Effector memory CD4-positive, alpha-beta T cell (primary cell): ENCODE measurements at places on chromosomes 12 and 14.

DNA sequence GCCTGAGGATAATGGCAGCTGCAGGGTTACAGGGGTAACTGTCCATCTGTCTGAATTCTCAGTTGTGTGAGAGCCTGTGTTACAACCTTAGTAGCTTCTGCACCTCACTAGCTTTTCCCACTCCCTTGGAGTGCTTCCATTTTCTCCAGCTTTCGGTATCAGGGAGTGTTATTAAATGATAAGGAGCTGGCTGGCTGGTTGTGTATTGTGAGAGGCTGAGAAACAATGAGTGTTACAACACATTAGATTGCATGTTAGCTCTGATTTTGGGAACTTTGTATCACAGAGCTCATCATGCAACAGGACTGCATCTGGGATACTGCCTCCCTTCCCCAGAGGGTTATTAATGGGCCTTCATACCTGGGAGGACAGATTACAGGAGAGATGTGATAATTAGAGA lies 723.7 kb downstream of the DIO2 start:
- no peak for DNase-seq

GRCh38 chr14:68232300-68233055 lies 412.9 kb downstream of the RAD51B start:
- no peak for DNase-seq

- DNase-seq = no peak
These were observed 20.5 kb downstream of the BRAP start for GRCh38 chr12:111664961-111665865.

GRCh38 chr12:109740694-109741245 lies 27.1 kb downstream of the FAM222A start:
- no peak for DNase-seq

DNA sequence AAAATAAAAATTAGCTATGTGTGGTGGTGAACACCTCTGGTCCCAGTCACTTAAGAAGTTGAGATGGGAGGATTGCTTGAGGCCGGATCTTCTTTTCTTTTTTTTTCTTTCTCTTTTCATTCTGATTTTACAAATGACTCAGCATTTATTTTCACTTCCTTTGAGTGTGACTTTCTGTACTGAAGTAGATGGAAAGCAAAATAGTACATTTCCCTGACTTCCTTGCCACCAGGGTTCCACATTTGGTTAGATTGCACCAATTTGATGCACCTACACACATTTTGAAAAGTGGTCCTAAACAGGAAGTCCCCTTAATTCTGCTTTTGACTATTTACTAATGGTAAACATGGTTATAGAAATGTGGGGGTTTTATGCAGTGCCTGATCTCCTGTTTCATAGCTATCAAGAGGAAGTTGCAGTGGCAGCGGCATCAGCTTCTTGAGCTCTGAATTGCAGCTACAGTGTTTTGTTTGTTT lies 13.0 kb upstream of the LEMD3 start:
- no peak for DNase-seq

GRCh38 chr14:90330203-90331196 lies 1.2 kb downstream of the NRDE2 start:
- no peak for DNase-seq

DNA sequence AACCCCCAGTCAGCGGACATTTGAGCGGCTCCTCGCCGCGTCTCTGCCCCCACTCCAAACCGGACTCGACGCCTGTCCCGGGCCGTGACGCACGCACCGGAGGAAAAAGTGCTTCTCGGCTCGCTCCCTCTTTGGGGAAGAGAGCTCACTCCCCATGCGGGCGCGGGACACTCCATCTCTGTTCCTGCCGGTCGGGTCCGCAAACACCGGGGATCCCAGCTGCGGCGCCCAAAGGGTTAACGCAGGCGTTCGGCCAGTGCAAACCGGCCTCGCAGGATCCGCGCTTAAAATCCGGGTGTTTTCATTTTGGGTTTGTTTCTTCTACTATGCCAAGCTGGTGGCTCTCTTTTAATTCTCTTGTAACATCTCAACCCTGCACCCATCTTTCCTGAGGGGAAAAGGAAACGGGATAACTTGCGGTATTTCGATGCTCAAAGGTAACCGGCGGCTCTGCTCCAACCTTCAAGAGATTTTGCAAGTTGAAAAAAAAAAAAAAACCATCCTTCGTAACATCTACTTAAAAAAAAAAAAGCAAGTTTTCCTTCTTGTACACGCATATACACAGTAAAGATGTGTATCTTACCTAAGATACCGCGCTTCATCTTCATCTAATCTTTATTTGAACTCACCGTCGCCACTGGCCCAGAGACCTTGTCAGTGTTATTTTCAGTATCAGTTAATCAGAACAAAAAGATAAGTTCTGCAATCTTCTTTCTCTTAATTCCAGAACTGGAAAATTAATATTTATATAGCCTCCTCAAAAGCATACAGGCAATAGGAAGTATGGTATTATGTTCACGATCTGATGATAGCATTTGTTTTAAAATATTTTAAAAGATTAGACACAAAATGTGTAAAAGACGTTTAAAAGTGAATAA lies 1.6 kb upstream of the ATP2B1 start:
- DNase-seq = no peak

DNA sequence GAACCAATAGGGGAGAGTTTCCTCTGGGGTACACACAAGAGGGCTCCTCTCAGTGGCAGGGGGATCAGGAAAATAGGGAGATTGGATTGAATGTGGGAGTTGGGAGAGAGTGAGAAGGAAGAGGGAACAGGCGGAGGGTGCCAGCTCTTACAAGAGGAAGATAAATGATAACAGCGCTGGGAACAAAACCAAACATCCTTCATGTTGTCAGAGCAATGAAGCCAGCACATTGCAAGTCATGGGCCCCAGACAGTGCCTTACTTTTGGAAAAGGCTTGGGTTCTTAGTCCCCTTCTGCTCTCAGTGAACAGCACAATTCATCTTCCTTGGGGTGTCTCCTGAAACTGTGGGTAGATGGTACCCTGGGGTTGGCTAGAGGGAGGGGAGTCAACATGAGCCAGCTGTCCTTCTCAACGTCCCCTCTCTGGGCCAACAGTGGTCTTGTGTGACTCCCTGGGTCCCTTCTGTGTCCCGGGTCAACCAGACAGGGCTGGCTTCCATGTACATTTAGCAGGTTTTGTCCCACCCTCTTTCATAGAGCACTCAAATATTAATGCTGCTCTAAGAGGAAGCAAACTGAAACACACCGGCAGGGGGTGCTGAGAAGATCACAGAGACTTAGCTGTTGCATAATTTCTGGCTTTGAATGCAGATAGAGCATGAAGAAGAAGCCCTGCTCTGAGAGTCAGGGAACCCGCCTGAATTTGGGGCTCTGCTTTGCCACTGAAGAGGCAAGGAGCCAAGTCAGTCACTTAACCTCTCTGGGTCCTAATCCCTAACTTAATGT lies 138.5 kb downstream of the ESRRB start:
- no peak for DNase-seq

- no peak for DNase-seq
These were observed 13.3 kb downstream of the OS9 start for GRCh38 chr12:57707250-57707649.

GRCh38 chr12:130568041-130568440 lies 148.1 kb downstream of the RIMBP2 start:
- DNase-seq = no peak

DNA sequence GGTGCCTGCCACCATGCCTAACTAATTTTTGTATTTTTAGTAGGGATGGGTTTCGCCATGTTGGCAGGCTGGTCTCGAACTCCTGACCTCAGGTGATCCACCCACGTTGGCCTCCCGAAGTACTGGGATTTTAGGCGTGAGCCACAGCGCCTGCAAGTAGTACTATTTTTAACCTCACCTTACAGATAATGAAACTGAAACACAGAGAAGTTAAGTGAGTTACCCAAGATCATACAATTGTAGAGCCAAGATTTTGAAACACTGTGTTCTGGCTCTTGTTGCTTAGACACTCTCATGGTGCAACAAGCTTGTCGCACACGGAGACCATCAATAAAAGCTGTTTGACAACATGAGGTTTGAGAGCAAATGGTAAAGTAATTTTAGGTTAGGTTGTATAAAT lies 159.1 kb upstream of the LMNTD1 start:
- no peak for DNase-seq

DNA sequence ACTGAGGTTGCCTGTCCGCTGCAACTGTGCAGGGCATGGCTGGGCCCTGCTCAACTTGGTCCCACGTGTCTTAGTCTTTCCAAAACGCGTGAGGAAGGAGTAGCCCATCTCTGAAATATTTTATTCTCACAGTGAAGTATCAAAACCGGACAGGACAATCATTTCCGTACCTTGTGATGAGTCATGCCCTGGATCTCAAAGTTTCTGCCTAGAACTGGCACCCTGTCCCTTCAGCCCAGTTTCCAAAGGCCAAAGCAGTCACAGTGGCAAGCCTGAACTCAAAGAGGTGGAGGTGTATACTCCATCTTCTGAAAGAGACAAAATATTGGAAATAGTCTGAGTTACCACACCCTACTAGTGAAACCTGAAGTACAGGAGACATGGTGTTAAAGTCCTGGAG lies 28.5 kb upstream of the SRGAP1 start:
- DNase-seq = no peak

DNA sequence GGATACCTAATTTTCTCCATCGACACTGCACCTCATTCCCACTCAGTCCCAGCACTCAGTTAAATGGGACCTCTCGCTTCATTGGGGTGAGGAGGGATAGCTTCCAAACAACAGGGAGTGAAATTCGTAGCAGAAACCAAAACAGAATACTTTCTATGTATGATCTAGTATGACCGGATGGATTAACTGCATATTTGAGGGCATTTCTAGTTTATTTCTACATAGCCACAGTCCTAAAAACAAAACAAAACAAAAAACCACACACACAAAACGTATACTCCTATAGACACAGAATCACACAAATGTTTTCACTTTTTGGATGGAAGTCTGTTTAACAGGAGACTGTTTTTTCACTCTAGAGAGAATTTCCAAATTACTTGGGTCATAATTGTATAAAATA lies 307.5 kb upstream of the FKBP4 start:
- DNase-seq = no peak

DNA sequence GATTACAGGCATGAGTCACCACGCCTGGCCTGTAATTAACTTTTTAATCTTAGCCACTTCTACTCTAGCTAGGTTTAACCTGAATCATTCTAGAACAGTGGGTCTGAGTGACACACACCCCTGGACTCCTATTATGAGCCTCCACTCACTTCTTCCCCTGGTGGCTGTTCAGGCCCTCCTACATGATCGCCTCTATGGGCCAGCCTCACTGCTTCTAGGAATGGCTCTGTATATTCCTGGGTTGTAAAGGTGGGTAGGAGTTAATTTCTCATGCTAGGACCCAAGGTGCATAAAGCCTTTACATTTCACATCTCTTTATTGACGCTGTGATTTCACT lies 8.0 kb upstream of the RNU6-8 start:
- DNase-seq = no peak

DNA sequence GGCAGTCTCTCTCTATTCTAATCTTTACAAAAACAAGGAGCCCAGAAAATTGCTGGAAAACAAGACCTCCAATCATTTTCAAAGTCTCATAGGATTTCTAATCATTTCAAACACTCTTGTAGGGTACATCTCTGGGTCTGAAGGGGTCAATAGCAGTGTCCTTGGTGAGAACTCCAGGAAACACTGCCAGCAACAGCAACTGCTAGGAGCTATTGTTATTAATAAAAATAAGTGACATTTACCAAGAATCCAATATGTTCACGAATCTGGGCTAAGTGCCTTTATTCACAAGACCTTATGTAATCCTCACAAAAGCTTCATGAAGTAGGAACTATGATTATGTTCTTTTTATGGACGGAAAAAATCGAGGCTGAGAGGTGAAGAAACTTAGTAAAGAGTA lies 72.8 kb downstream of the TTC7B start:
- DNase-seq = no peak

DNA sequence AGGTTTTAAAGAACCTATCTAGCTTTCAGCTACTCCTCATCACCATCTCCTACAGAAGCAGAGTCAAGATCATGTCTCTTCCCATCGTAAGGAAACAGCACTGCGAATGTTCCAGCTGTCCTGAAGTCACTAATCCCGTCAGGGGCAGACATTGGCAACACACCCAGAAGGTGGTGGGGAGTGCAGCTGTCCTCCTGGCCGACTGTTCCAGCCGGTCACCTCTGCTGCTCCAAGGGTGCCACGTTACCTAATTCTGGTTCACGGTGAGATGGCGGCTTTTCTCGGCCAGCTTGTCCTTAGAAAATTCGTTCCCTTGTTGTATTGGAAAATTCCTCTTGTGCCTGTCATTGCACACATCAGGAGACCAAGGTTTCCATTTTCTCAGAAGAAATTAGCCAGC lies 196.2 kb downstream of the ZFP36L1 start:
- no peak for DNase-seq

GRCh38 chr14:85514487-85514886 lies 15.5 kb upstream of the FLRT2 start:
- DNase-seq = no peak

DNA sequence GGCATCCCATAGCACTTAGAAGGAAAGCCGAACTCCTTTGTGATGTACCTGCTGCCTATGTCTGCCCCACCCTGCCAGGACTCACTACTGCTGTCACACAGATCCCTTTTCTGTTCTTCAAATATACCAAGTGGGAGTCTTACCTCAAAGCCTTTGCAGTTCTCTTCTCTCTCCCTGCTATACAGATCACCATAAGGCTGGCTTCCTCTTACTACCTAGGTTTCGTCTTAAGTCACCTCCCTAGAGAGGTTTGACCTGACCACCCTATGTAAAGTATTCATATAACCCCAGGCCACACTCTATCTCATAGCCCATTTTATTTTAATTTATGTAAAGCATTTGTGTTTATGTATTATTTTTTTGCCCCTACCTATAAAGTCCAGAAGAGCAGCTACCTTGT lies 117.6 kb downstream of the CRADD start:
- DNase-seq = no peak

DNA sequence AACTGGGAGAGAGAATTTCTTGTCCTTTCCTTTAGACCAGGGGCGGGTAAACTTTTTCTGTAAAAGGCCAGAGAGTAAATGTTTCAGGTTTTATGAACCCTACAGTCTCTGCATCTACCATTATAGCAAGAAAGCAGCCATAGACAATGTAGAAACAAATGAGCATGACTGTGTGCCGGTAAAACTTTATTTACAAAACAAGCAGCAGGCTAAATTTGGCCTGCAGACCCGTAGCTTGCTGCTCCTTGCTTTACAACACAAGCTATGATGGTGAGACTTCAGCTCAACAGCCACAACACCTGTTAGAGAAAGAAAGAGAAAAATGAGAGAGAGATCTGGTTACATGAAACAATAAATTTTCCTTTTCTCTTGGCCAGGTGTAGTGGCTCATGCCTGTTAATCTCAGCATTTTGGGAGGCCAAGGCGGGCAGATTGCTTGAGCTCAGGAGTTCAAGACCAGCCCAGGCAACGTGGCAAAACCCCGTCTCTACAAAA lies 4.2 kb upstream of the CDC42BPB start:
- no peak for DNase-seq

GRCh38 chr12:66707002-66707697 lies 28.3 kb upstream of the GRIP1 start:
- DNase-seq = no peak

- DNase-seq = no peak
These were observed 848.0 kb upstream of the USP15 start for GRCh38 chr12:61412201-61412600.

- no peak for DNase-seq
These were observed 16.4 kb upstream of the A2M start for GRCh38 chr12:9132008-9132535.
